ENCODE measurements at places on chromosomes 16 and 17. TPM values are rescaled to one million over a fixed set of nuclear protein-coding genes. Genes with fewer than 3 reads are reported as not detected.

The PRAC1 gene
- total RNA-seq, result not detected

The FMNL1 gene
- 20.0 TPM for total RNA-seq

The ENPP7 gene
- total RNA-seq, result not detected

The TNFRSF17 gene
- total RNA-seq, result not detected

The JPT2 gene
- 200 TPM for total RNA-seq

The PIK3R5 gene
- total RNA-seq, result 0.15 TPM

GRCh38 chr16:73002866-73003265 is 45.1 kb downstream of the ZFHX3 start:
- H3K27ac ChIP-seq, result no peak overlapping the region
- H3K4me3 ChIP-seq, result no peak overlapping the region
- no peaks in the 10 kb centered on the region for H3K36me3 ChIP-seq

- no peaks in the 10 kb centered on the region for H3K4me1 ChIP-seq
- no peak overlapping the region for H3K27ac ChIP-seq
- no peaks in the 10 kb centered on the region for H3K27me3 ChIP-seq
Measured at GRCh38 chr16:70162041-70162451, 11.5 kb upstream of the CLEC18C start.

- no peaks in the 10 kb centered on the region for H3K27me3 ChIP-seq
- H3K4me3 ChIP-seq, result no peak overlapping the region
- no peaks in the 10 kb centered on the region for H3K36me3 ChIP-seq
- peaks cover 19% of the 10 kb centered on the region for H3K4me1 ChIP-seq
Measured at GRCh38 chr16:81574168-81574567, 129.6 kb downstream of the CMIP start.

DNA sequence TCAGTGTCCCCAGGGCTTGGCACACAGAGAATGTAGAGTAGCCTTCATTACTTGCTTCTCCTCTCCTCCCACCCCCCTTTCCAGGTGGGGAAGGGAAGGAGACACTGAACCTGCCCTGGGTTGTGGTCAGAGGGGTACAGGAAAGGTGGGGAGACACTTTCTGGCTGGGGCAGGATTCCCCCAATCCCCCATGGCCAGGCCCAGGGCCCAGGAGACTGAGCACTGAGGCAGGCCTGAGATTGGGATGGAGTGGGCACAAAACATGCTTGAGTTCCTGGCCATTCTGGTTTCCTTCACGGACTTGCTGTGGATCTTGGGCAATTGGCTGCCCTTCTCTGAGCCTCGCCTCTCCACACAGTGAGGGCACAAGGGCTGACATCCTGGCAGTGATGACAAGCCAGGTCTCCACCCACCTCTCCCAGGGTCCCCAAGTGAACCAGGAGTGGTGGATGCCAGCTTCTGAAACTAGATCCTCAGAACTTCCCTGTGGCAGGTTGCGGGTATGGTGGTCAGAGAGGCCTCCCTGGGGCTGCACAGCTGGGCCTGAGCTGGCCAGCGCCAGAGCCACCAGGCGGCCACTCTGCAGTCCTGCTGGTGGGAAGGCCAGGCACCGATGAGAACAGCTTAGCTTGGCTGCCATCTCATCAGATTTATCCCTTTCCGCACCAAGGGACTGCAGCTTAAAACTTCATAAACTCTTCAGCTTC is 9.3 kb downstream of the ZNF629 start:
- no peak overlapping the region for H3K4me3 ChIP-seq
- no peaks in the 10 kb centered on the region for H3K27me3 ChIP-seq
- H3K27ac ChIP-seq, result peak overlapping the region; percentile 44

DNA sequence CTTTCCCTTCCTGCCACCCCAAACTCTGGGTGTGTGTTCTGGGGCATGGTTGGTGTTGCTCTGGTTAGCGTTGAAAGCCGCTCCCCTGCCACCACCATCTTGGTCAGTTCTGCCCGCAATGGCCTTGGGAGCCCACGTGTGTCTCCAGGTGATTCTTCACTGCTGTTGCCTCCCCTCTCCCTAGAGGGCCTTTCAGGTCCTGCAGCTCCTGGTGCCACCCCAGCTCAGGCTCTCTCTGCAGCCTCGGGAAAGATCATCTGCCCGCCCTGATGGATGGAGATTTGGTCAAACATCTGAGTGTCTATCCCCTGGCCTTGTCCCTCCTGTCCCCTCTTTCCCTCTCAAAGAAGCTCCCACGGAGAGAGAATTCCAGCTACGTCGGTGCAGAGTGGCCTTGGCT is 241.3 kb downstream of the RBFOX3 start:
- no peaks in the 10 kb centered on the region for H3K4me1 ChIP-seq
- H3K4me3 ChIP-seq, result no peak overlapping the region
- H3K36me3 ChIP-seq, result no peaks in the 10 kb centered on the region
- H3K27ac ChIP-seq, result no peak overlapping the region

DNA sequence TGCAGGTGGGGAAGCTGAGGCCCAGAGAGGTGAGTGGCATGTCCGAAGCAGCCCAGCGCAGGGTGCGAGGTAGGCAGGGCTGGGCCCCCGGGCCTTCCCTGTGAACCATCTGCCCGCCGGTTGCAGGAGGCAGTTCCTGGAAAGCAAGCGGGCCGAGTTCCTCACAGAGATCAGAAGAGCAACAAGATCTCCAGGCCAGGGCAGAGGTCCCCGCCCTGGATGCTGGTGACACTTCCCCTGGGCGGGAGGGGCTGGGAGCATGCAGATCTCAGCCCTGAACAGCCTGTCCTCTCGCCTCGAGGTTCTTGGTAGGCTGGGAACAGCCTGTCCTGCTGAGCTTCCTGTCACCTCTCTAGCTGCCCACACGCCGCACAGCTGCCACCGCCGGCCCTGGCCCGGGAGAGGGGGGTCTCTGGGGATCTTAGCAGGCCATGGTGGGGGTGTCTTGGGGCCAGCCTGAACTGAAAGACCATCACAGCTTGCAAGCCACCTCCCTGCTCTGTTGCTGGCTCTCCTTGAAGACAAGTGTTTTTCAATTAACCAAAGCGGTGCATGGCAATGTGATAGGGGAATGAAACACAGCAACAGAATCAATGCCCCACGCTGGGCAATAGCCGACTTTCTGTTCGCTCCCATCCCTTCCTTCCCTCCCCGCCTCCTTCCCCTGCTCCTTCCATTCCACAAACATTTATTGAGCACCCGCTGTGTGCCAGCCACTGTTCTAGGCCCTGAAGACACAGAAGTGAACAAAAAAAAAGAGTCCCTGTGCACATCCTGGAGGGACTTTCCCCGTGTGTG is 31.7 kb downstream of the SOCS1 start:
- H3K27me3 ChIP-seq, result no peaks in the 10 kb centered on the region
- no peak overlapping the region for H3K4me3 ChIP-seq
- no peak overlapping the region for H3K27ac ChIP-seq
- DNase-seq, result no peak
- no peaks in the 10 kb centered on the region for H3K36me3 ChIP-seq
- H3K4me1 ChIP-seq, result no peaks in the 10 kb centered on the region

DNA sequence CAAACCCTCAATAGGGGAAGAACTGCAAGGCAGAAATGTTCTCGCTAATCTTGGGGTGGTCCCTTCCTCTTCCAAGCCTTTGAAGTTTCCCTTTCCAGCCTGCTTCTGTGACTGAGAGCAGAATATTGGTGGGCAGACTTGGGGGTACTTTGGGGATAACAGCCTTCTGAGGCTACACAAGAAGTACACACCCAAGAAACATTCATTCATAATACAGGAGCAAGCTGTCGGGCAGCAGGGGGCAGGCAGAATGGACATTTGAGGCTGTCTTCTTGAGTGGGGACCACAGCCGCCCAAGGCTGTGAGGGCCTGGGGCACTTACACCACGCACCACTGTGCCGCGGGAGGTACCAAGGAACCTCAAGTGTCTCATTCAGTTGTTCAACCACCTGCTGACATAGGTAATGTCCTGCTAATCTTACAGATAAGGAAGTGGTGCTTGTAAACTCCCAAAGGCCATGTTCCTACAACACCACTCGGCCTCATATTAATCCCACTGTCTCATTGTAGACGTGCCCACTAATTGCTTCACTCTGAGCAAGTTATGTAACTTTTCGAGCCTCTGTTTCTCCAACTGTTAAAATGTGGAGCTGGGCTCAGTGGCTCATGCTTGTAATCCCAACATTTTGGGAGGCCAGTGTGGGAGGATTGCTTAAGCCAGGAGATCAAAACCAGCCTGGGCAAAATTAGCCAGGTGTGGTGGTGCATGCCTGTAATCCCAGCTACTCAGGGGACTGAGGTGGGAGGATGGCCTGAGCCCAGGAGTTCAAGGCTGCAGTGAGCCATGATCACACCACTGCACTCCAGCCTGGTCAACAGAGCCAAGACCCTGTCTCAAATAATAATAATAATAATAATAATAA is 2.5 kb upstream of the MRPS23 start:
- DNase-seq, result no peak
- no peak overlapping the region for H3K4me3 ChIP-seq
- H3K36me3 ChIP-seq, result peaks cover 16% of the 10 kb centered on the region
- peak overlapping the region; percentile 46 for H3K27ac ChIP-seq
- peaks cover 25% of the 10 kb centered on the region for H3K4me1 ChIP-seq

GRCh38 chr16:6891496-6891895 is 441.1 kb upstream of the RBFOX1 start:
- H3K36me3 ChIP-seq, result no peaks in the 10 kb centered on the region
- H3K4me3 ChIP-seq, result no peak overlapping the region
- DNase-seq, result no peak
- H3K4me1 ChIP-seq, result no peaks in the 10 kb centered on the region
- H3K27ac ChIP-seq, result no peak overlapping the region

DNA sequence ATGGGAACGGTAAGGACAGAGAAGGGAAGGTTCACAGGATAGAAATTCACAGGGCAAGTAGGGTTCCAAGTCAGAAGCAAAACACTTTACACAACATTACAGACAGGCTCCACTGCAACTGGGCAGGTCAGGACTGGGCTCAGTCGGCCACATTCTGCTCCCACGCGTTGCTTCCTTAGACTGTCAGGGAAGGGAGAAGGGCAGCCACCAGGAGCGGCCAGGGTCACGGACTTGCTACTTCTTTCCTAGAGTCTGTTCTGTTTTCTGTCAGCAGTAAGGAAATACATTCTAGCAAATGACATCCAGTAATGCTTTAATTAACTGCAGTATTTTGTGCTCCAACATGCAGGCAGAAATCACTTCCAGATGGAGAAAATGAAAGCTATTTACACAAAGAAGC is 160.3 kb upstream of the RPH3AL start:
- H3K4me3 ChIP-seq, result no peak overlapping the region
- H3K36me3 ChIP-seq, result no peaks in the 10 kb centered on the region
- H3K27ac ChIP-seq, result no peak overlapping the region
- no peaks in the 10 kb centered on the region for H3K4me1 ChIP-seq
- H3K27me3 ChIP-seq, result no peaks in the 10 kb centered on the region
- no peak for DNase-seq

DNA sequence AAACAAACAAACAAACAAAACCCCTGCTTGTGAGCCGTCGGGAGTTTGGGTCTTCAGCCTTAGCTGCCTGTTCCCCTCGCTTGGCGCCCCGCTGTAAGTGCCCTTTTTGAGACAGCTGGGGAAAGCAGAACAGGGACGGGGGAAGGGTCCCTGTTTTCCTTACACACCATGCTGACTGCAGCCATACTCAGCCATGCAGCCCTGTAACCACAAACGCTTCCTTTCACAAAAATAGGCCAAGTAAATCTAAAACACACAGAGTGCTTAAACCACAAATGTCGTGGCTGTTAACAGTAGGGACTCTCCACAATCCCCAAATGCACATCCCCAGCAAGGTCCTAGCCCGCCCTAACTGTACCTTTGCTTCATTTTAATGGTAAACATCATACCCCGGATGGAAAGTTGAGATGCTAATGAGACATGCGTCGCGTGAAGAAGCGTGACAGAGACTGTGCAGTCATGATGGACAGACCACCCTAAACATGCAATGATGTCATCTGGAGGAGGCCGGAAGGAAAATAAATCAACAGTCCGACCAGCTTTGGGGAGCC is 129.9 kb downstream of the MGAT5B start:
- H3K27me3 ChIP-seq, result no peaks in the 10 kb centered on the region
- H3K4me3 ChIP-seq, result no peak overlapping the region
- peaks cover 10% of the 10 kb centered on the region for H3K4me1 ChIP-seq
- no peaks in the 10 kb centered on the region for H3K36me3 ChIP-seq
- DNase-seq, result no peak

- H3K4me3 ChIP-seq, result no peak overlapping the region
- H3K36me3 ChIP-seq, result no peaks in the 10 kb centered on the region
- no peak for DNase-seq
- no peaks in the 10 kb centered on the region for H3K27me3 ChIP-seq
Measured at GRCh38 chr17:80868022-80868609, 123.5 kb upstream of the CHMP6 start.

DNA sequence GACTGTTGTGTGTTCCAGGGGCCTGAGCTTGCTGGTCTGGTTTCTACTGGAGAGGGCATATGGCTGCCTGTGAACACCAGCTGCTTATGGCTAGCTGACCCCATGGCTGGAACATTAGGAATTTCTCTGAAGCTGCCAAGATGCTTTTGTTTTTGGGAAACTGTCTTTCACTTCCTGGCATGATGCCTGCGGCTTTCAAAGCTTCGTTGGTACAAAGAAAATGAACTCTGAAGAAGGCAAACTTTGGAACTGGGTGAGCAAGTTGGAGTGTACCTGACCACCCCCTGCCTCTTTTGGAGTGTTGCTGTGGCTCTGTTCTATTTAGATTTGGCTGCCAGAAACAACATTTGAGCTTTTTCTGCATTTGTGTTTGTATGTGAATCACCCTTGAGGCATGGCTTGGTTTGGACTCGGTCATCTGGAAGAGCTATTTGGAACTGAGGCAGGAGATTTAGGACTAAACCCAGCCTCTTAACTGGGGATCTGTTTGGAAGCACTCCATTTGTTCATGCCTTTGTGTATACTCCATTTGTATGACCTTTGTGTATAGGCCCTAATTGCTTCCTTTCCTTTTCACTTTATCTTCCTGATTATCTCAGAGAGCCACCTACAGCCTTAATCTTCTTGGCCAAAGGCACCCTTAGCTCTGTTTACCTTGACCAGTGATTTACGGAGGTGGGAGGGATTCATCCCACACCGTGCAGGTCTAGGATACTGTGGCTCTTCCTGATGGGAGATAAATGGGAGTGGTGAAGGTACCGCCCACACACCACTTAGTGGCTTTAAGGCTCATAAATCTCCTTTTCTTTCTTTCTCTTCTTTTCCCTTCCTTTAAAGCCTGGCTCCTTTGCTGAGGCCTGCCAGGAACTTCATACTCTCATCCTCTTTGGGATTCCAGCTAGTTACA is 7.3 kb upstream of the CPHXL start:
- H3K36me3 ChIP-seq, result no peaks in the 10 kb centered on the region
- DNase-seq, result no peak
- no peaks in the 10 kb centered on the region for H3K27me3 ChIP-seq
- no peak overlapping the region for H3K27ac ChIP-seq

DNA sequence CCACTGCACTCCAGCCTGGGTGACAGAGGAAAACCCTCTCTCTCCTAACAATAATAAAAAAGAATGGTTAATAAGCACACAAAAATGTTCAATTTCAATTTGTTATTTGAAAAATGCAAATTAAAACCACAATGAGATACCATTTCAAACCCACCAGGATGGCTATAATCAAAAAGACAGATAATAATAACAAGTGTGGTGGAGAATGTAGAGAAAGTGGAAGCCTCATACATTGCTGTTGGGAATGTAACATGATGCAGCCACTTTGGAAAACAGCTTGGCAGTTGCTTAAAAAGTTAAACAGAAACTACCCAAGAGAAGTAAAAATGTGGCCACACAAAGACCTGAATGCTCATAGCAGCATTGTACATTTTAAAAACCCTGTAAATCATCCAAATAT is 51.8 kb upstream of the MAP3K14 start:
- no peaks in the 10 kb centered on the region for H3K36me3 ChIP-seq
- DNase-seq, result no peak
- peak overlapping the region; percentile 100 for H3K27ac ChIP-seq

GRCh38 chr17:65177901-65178300 is 40.7 kb downstream of the RGS9 start:
- no peak overlapping the region for H3K27ac ChIP-seq
- no peaks in the 10 kb centered on the region for H3K27me3 ChIP-seq
- H3K4me3 ChIP-seq, result no peak overlapping the region

GRCh38 chr16:73142053-73142854 is 94.3 kb upstream of the ZFHX3 start:
- no peak for DNase-seq
- H3K4me1 ChIP-seq, result no peaks in the 10 kb centered on the region
- H3K27me3 ChIP-seq, result peaks cover 8% of the 10 kb centered on the region

Measured in Panc1 (cell line).